ENCODE measurements at places on chromosomes 11 and 22.

DNA sequence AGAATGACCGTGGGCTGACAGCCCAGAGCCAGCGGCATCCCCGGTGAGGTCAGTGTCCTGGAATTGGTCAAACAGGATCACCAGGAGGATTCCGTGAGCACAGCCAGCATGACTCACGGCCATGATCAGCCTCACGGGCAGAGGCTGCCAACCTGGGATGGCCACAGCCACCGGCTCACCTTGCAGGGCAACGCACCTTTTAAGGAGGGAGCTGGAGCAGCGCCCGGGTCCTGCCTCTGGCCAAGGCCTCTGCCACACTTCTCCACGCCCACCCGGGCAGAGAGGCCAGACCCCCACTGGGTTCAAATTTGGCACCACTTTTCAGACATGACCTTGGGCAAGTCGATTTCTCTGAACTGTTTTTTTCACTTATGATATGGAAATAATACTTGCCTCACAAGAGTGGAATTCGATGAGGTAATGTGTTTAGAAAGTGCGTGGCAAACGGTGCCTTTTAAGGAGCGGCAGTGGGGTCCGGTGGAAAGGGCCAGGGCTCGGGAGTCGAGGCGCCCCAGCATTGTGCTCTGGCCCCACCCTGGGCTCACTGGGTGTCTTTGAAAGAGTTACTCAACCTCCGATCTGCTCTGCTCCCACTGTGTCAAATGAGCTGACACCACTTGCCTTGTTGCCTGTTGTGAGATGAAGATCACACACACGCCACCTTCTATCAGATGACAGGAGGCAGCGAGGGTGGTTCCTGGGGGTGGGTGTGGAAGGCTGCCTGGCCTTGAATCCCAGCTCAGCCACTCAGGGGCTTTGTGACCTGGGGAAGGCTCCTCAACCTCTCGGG lies 16.0 kb downstream of the TXN2 start:
- peak; percentile 43 for DNase-seq

DNA sequence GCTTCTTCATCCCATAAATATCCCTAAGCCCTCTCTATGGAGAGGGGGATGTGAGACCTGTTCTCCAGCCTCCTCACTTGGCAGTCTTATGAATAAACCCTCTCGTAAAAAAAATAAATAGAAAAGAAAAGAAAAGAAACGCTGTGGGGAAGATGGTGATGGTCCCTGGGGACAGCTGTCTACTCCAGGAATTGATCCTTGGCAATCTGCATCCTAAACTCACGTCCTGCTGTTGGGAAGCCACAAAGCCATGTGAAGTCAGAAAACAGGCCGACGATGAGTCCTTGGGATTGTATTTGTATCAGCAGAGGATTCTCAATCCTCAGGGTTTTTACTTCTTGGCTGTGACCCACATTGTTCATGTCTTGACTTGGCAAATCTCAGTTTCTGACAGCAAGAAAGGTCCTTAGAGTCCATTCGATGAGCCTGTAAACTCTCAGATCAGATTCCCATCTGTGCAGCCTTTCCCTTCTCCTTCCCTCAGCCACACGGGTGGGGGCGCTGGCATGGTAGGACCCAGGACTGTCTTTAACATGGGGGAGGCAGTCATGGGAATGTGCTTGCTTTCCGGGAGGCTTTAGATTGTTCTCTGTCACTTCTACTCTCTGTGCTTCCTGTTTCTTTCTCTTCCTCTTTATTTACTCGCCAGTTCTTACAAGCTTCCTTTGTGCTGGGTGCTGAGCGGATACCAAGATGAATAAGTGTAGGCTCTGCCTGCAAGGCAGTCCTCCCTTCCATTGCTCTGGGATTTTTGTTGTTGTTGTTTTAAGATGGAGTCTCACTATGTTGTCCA lies 24.9 kb downstream of the TCP11L1 start:
- DNase-seq, result peak; percentile 17

DNA sequence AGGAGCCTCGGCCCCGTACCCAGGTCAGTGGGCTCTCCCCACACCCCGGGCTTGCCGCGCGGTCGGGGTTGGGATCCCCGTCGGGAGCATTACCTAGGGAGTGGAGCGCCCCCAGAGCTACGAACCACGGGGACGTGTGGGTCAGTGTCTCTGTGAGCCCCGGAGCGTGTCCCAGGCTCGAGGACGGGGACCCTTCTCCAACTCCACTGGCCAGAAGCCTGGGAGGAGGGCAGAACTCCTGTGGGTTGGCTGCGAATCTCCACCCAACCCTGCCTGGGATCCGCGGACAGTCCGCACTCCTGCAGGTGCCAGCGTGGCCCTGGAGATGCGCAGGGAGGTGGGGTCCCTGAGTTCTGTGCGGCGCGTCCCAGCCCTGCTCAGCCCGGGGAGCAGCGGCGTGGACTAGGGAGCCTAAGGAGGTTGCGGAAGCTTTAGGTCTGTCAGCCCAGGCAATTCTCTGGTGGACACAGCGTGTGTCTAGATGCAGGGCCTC lies 346 bp downstream of the PPFIBP2 start:
- DNase-seq, result peak; percentile 73

DNA sequence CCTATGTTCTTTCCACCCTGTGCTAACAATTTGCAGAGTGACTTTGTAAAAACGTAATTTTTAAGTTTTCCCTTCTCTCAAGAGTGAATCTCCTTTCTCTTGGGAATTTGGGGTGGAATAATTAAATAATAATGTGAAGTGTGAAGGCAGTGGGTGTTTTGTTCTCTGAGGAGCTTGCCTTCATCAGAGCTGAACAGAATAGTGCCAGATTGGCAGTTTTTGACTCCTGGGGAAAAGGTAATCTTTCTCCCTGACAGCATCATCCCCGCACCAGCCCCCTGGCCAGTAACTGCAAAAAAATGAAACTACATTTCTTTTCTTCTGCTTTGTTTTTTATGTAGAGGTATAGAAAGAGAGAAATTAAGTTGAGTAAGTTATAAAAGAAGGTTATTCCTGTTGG lies 59.9 kb downstream of the MUC15 start:
- DNase-seq, result no peak

DNA sequence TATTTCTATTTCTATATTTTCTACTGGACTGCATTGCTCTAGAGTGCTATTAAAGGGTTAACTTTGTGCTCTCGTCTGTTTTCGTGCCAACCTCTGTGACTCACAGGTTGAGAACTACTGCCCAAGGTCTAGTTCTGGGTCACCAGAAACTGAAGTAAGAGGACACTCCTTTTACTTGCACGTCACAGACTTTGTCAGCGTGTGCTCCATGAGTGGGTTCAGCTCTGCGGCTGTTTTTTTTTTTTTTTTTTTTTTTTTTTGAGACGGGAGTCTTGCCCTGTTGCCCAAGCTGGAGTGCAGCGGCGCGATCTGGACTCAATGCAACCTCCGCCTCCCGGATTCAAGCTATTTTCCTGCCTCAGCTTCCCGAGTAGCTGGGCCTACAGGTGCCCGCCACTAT lies 49.8 kb downstream of the CLMP start:
- peak; percentile 32 for DNase-seq

GRCh38 chr11:35794850-35795249 lies 132.3 kb downstream of the TRIM44 start:
- DNase-seq, result no peak

- DNase-seq, result peak; percentile 76
Measured at GRCh38 chr22:37487571-37487970, 1.4 kb upstream of the MFNG start.

DNA sequence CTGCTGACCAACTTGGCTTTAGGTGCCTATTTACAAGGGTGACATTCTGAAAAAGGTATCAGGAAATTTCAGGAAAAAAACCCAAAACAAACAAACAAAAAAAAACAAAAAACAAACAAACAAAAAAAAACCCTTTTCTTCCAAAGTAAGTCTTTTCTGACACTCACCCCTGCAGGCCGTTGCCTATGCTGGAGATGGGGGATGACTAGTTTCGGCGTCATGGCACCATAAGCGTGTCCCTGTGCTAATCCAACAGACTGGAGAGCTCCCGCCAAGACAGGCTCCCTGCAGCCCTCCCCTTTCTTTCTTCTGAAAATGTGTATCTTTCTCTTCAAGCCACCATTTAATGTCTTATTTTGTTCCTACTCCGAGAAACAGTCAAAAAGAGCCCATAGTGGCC lies 13.7 kb downstream of the VSIG10L2 start:
- no peak for DNase-seq

DNA sequence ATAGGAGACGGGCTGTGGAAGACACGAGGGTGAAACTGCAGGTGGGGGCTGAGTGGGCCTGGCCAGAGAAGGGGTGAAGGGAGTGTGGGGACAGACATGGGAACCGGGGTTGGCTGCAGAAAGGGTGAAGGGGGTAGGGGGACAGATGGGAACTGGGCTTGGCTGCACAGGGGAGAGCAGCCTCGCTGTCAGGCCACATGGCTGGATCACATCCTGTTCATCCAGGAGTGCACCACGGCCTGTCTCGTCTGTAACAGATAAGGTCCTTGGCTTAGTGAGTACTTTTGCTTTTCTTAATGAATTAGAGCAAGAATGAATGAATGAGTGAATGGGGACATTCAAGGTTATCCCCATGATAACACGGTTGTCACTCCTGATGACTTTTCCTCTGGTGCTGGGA lies 13.5 kb downstream of the FBLN1 start:
- no peak for DNase-seq

DNA sequence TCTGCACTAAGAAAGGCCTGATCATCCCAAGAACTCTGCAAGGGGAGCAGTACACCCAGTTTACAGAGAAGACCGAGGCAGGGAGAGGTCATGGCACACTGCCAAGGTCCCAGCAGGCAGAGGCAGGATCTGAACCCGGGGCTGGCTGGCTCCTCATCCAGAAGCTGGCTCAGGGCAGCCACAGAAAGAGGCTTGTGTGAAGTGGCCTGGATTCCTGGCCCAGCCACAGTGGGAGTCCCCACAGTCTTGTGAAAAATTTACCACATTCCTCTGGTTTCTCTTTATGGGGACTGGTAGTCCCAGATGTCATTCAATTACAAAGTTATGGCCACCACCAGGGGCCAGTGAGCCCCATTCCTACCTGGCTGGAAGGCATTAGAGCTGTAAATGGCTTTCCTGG lies 440.5 kb downstream of the MIAT start:
- no peak for DNase-seq

DNA sequence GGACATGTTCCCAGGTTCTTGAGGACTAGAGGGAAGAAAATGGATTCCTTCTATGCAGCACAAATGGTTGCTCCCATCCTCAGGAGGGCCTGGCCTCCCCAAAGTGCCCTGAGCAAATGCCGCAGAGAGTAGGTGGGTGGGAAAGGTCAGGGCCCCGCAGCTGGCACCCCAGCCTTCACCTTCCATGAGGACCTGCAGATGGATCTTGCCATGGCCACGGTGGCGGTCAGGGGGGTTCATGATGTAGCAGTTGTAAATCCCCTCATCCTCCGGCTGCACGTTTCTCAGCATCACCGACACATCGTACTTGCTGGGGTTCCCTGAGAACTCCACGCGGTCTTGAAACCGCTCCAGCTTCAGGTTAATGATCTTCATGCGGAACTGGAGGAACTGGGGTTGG lies 8.5 kb downstream of the SCN2B start:
- DNase-seq, result no peak

DNA sequence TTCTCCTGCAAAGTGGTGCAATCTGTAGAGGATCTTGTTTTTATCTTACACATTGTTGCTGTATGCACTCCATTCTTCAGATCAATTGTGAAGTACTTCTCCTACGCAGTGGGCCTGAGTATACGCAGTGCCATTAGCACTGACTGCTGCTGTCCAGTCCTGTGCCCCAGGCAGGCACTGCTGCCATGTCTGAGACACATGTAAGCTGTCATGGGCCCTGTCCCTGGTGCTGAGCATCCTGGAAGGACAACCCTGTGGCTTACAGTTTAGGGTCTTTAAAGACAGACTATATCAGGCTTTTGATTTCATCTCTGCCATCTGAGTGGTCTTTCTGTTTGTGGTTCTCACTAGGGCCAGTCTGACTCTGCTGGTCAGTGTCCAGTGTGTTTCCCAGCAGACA lies 44.8 kb upstream of the PTPN5 start:
- no peak for DNase-seq

- DNase-seq, result no peak
Measured at GRCh38 chr11:58058276-58059006, 27.7 kb downstream of the OR6Q1 start.
